ENCODE measurements at places on chromosomes 16 and 17. TPM values are rescaled to one million over a fixed set of nuclear protein-coding genes. Genes with fewer than 3 reads are reported as not detected.

Gene ABCC11
- not detected for total RNA-seq

Gene CBLN1
- not detected for total RNA-seq

Gene AANAT
- total RNA-seq, result not detected

Gene CREBBP
- total RNA-seq, result 126 TPM

Gene LRRC46
- total RNA-seq, result 0.43 TPM

Gene CCDC200
- total RNA-seq, result 1.7 TPM

Gene C16orf87
- 12.7 TPM for total RNA-seq

Gene SLC5A2
- 0.12 TPM for total RNA-seq

Gene LDHD
- 2.7 TPM for total RNA-seq

Gene NPIPB13
- total RNA-seq, result 20.8 TPM

Gene SYCE1L
- 11.9 TPM for total RNA-seq

Gene GNAO1
- 0.43 TPM for total RNA-seq

Gene PRSS22
- not detected for total RNA-seq

Gene C1QTNF1
- total RNA-seq, result not detected

Gene CIAPIN1
- total RNA-seq, result 35.8 TPM

Gene MYH13
- not detected for total RNA-seq

Gene KRT16
- total RNA-seq, result not detected

Gene MTSS2
- total RNA-seq, result 11.5 TPM

Gene MPV17L
- not detected for total RNA-seq

Gene CDH1
- total RNA-seq, result not detected

Gene LGALS9
- 203 TPM for total RNA-seq

Gene CES5A
- not detected for total RNA-seq

Gene NLGN2
- total RNA-seq, result 8.6 TPM

Gene TMEM235
- not detected for total RNA-seq

Gene COL1A1
- total RNA-seq, result 12.6 TPM

Gene GRN
- total RNA-seq, result 374 TPM

Gene PDIA2
- 0.42 TPM for total RNA-seq

Gene OR1A1
- not detected for total RNA-seq

Gene CEP112
- total RNA-seq, result 2.0 TPM

Gene SEZ6L2
- not detected for total RNA-seq

Gene ALDH3A1
- total RNA-seq, result not detected

Gene LUC7L3
- total RNA-seq, result 145 TPM

Gene ZG16
- not detected for total RNA-seq

Gene SRCIN1
- not detected for total RNA-seq

Gene BRIP1
- 3.5 TPM for total RNA-seq

Gene TMED6
- 2.0 TPM for total RNA-seq

Gene HSF5
- 0.34 TPM for total RNA-seq

Gene PTX4
- not detected for total RNA-seq

Gene C16orf96
- 0.65 TPM for total RNA-seq

Gene SLFN13
- 15.0 TPM for total RNA-seq

Gene PERCC1
- total RNA-seq, result not detected

Gene SCRN2
- 46.7 TPM for total RNA-seq

Gene KRTAP1-5
- total RNA-seq, result not detected

Gene AP1G1
- total RNA-seq, result 100.0 TPM

Gene PPL
- total RNA-seq, result not detected

Gene PRPSAP2
- total RNA-seq, result 59.4 TPM

Gene TOP2A
- 2.1 TPM for total RNA-seq

Gene KRTAP4-9
- not detected for total RNA-seq

Gene HYDIN
- total RNA-seq, result not detected

Gene SDR42E1
- total RNA-seq, result 12.1 TPM

Gene TMC5
- total RNA-seq, result not detected

Gene KRT39
- total RNA-seq, result not detected

Data from naive thymus-derived CD4-positive, alpha-beta T cell (primary cell).